WTC11 (cell line): ENCODE measurements at places on chromosomes 16 and 17.

DNA sequence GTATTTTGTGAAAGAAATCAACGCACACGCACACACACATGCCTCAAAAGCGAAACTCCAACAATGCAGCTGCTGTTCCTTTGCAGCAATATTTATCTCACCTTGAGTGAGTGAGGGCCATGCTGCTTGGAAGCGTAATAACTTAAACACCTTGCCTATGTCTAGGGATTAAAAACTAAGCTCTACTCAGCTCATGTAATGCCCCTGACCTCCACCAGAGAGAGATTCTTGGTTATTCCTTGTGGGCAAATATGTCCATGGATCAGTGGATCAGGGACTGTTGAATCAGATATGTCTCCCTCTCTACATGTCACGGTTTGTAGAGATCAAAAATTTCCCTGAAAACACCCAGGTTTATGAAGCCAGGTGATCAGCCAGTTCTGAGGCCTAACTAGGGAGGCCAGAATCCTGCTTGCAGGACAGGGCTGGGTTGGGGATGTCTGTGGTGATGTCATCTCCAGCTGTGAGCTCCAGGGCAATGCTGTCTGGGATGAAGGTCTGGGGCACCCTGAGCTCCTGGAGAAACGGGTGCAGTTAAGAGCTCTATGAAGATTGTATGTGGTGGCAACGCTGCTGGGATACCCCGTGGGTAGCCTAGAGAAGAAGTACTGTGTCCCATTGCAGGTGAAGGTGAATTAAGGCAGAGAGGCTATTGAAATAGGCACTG is 149.4 kb downstream of the KCNJ12 start:
- no peak for DNase-seq

GRCh38 chr17:81713556-81714411 is 1.7 kb downstream of the SLC25A10 start:
- no peak for DNase-seq

- DNase-seq: no peak
These were observed 415 bp downstream of the ABCA5 start for GRCh38 chr17:69326377-69327059.

- no peak for DNase-seq
These were observed 163.3 kb downstream of the XYLT1 start for GRCh38 chr16:17307504-17307903.

DNA sequence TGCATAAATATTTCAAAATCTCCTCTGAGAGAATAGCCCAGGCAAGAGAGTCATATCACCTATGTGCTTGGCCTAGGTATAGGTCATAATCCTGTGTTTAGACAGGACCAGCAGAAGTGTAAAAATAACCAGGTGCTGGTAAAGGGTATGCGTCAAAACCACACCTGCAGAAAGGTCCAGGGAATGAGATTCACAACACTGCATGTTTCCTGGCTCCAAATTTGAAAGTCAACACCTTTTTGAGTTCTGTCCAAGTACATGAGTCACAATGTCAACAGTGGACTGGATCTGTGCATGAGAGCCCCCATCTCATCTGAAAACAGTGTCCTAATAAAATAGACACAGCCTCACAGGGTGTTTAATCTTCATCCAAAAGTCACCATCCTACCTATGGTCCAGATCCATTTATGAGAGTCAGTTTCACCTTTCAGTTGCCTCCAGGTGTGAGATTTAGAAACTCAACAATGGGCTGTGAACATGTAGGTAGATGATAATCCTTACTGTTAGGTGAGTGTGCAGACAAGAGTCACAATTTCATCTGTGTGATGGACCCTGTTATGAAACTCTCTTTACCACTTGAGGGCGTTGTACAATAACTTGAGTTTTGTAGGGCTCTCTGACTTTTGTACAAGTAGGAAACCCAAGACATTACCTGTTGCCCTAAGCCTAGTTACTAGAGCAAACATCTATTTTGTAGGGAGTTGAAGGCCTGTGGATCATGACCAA is 2100.7 kb downstream of the TP53TG3F start:
- DNase-seq: no peak

DNA sequence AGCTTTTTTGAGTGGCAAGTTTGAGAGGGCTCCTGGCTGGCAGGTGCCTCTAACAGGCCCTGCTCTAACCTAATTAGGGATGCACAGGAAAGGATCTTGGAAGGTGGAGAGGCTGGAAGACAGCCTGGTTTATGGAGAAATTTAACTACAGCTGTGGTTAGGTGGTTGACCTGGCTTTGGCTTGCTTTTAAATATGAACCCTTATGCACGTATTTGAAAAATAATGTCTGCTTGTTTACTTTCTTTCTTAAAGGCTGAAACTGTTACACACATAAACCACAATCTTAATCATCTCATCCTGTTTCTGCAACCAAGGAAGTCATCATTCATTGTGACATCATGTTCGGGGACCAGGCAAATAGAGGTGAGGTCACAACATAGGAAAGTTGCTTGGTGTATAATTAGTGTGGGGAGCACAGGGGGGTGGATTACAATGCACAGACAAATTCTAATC is 23.1 kb upstream of the DHRS13 start:
- DNase-seq: no peak
